ENCODE measurements at places on chromosomes 2 and 18.

DNA sequence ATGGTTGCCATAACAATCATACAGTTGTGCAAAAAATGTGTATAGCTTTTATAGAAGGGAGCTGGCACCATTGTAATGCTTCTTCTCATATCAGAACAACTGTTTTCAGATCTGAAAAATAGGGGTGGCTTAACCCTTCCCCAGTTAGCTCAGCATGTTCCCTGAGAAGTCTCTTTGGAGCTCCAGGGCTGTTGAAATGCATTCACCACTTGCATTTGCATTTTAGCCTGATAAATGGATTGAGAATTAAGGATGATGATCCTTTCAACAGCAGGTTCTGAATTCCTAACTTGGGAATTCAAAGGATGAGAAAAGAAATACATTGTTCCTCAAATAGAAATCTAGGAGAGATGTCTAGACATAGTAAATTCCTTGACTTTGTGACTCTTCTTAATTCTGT, 181.7 kb upstream of the ALPP start:
- no peak for DNase-seq

GRCh38 chr2:120913972-120914838, 178.5 kb downstream of the GLI2 start:
- DNase-seq, result no peak

- no peak for DNase-seq
Observed at GRCh38 chr18:54086046-54086802, 138.2 kb downstream of the MBD2 start.

- no peak for DNase-seq
Observed at GRCh38 chr2:168184681-168185513, 62.5 kb downstream of the STK39 start.

GRCh38 chr2:72718876-72719275, 107.0 kb downstream of the EXOC6B start:
- no peak for DNase-seq

DNA sequence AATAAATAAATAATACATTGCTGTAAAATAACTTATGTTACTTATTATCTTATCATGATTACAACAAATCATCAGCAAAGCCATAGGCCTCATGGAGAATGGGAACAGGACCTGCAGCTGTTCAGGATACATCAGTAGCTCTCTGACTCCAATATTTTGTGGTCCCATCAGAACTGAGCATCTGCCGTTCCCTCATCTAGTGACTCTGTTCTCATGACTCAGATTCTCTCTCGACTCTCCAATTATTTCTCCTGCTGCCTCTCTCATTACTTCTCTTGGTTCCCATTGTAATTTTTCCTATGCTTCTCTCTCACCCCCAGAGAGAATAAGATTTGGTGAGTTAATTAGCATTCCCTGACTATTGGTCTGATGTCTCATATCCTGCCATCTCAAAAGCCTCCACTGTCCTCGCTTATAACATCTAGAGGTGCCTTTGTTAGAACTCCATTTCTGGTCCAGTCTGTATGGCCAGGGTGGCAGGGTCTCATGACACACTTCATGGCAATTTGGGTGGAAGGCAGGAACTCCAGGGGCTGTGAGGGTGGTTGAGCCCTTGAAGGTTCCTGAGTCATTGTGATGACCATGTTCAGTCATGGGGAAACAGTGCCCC, 78.0 kb upstream of the TANC1 start:
- DNase-seq, result no peak

DNA sequence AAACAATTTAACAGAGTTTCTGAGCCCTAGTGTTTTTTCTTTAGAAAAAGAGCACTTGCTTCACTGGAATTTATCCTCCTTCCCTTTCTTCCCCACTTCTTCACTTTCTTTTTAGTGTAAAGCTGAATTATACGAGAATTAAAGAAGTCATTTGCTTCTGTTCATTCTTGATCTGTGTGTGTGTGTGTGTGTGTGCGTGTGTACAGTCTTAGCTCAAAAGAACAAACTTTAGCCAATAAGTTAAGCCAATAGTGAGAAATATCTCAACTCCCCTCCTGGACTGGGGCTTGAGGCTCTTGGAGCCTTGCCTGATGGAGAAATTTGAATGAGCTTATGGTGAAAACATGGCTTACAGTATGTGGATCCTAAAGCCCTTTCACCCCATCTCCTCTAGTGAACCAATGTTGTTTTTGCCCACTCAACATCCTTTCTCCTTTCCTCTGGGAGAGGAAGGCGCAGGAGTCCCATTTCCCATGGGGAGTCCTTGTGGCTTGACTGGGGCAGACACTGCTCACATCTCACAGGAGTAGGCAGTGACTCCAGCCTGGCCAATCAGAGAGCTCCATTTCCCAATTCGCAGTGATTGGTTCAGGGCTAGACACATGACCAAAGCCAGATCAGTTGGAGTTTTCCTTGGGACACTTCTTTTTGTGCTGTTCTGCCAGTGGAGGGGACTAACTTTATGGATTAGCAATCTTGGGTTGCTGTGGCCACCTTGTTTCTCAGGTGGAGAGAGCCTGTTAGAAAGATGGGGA, 16.3 kb upstream of the MYO3B start:
- DNase-seq, result no peak

DNA sequence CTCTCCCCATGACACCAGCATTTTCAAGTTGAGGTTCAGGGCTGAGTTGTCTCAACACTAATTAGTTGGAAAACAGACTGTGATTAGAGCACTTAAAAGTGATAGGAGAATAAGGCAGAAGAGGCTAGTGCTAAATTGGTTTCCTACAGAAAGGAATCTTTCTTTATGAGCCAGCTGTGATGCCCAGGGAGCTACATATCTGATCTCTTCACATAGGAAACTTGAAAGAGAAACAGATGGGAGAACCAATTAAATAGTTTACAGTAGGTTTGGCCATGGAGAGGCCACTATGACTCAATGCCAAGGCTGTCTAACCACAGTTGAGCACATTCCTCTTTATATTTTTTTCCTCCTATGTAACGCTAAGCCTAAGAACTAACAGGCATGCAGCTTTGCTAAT, 418.3 kb upstream of the CYRIA start:
- no peak for DNase-seq

GRCh38 chr2:217220228-217221013, 360.6 kb upstream of the TNP1 start:
- no peak for DNase-seq

- peak; percentile 13 for DNase-seq
Observed at GRCh38 chr2:66013456-66013855, 421.5 kb upstream of the MEIS1 start.

- no peak for DNase-seq
Observed at GRCh38 chr2:175063741-175064140, 58.6 kb upstream of the CHN1 start.

DNA sequence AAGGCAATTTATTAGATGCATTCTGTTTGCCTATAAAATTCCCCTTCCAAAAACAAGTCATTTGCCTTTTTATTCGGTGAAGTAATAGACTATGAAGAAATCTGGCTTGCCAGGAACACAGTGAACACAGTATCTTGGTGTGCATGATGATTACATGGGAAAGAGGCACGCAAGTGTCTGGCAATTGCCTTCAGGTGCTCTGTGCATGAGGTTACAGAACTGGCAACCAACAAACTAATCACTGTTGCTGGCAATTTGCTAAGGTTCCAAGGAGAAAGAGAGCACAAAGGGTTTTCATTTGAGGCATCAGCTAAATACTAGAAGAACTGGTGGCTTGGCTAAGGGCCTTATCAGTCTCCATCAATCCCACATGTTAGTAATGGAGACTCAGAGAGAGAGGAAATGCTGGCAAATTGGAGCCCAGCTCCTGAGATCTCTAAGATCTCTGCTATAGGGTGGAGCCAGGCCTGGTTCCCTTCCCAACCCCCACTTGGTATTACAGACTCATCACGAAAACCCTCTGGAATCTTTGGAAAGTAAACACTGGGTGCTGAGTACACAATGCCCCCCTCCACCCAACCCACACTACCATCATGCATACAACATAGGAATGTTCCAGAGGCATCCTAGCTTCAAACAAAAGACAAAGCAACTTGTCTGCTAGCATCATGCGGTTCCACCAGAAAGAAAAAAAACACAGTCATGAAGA, 10.4 kb downstream of the RNF152 start:
- DNase-seq, result no peak

DNA sequence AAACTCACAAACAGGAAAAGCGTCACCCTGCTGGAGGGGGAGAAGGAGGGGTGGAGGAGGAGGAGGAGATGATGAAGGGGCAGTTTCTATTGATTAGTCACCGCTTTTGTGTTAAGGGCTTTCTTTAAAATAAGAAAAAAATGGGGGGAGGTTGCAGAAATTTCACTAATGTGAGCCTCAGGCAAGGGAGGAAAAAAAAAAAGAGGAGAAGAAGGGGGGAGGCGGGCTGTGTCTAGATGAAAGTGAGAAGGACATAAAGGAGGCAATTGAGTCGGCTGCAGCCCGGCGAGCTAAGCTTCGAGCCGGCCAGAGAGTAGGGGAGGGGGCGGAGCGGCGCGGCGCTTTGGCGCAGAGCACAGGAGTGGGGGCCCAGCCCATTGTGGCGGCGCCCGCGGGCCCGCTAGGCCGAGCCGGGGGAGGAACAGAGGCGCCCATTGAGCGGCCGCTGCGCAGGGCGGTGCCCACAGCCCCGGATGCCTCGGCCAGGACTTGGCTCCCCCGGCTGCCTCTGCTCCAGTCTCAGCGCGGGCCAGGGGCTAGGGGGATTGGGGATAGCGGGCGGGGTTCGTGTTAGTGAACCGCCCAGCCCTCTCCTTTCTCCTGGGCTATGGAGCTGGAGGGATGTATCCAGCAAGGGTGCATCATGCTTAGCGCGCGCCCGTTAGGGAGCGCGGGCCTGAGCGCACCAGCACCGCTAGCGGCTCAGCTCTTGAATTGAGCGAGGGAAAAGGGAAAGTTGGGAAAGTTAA, 7.9 kb downstream of the PAX3 start:
- no peak for DNase-seq

GRCh38 chr2:155815851-155816250, 516.7 kb downstream of the NR4A2 start:
- DNase-seq, result peak; percentile 50

GRCh38 chr2:151673016-151673415, 61.3 kb downstream of the NEB start:
- DNase-seq, result no peak

- no peak for DNase-seq
Observed at GRCh38 chr2:152420363-152420762, 85.4 kb downstream of the FMNL2 start.

DNA sequence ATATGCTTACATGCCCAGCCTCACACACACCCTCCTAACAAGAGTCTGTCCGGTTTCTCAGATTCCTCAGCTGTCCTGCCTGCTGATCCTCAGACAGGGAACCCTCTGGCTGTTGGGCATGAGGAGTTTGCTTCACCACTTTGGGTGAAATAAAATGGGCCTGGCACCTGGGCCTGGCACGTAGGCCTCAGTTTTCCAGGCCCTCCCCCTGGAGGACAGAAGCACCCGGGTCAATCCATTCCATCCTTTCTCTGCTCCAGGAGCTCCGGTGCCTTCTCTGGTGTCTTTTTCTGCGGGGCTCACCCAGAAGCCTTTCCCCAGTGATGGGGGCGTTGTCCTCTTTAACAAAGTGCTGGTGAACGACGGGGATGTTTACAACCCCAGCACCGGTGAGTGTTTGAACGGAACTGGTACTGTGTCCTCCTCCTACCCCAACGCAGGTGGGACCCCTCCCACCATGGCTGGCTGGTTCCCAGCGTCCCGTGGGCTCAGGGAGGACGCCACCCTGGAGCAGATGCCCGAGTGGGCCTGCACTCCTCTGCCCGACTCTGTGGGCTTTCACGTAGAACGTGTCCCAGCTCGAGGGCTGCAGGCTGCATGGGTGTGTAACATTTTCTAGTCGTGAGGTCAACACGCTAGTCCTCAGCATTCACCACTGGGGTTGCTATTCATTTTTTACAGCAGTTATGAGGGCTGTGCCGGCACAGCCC, 62.8 kb downstream of the EMILIN2 start:
- DNase-seq, result no peak

- no peak for DNase-seq
Observed at GRCh38 chr18:26461405-26461804, 86.9 kb downstream of the KCTD1 start.

- DNase-seq, result no peak
Observed at GRCh38 chr2:201276511-201276910, 16.2 kb downstream of the CASP8 start.

- DNase-seq, result peak; percentile 71
Observed at GRCh38 chr2:161238560-161239325, 69.5 kb upstream of the PSMD14 start.

- DNase-seq, result no peak
Observed at GRCh38 chr2:239236043-239236807, 164.6 kb downstream of the HDAC4 start.

DNA sequence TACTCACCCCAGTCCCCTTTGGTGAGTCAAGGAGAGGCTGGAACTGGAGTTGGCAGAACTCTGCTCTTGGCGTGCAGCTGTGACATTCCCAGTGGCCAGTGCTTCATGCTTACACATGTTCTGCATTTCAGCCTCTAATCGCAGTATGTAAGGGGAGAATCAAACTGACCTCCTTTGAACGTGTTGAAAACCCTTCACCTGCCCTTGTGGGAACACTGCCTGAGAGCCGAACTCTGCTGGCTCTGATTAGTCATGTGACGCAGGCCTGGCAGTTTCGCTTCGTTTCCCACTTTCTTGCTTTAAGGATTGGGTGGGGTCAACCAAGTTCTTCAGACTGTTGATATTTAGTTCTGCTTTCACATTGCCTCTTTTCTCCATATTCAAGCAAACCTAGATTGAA, 173.8 kb upstream of the BCL2L11 start:
- DNase-seq, result no peak

DNA sequence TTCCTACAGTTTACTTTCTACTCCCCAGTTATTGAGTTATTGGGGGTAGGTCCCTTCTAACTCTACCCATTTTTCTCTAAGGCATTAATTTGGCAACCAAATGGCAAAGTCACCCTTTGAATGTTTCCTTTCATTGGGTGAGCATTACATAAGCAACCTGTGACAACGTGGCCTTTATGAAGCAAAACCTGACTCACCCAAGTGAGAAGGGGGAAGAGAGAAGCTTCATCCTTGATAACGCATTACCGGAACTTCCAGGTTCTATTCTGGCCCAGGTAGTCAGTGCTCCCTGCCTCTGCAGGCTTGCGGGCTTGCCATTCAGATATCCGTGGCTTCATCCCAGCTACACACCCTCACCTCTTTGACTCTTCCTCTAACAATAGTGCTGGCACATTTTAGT, 39.1 kb upstream of the FAM124B start:
- no peak for DNase-seq

GRCh38 chr2:24613154-24613814, 122.2 kb downstream of the NCOA1 start:
- peak; percentile 63 for DNase-seq

DNA sequence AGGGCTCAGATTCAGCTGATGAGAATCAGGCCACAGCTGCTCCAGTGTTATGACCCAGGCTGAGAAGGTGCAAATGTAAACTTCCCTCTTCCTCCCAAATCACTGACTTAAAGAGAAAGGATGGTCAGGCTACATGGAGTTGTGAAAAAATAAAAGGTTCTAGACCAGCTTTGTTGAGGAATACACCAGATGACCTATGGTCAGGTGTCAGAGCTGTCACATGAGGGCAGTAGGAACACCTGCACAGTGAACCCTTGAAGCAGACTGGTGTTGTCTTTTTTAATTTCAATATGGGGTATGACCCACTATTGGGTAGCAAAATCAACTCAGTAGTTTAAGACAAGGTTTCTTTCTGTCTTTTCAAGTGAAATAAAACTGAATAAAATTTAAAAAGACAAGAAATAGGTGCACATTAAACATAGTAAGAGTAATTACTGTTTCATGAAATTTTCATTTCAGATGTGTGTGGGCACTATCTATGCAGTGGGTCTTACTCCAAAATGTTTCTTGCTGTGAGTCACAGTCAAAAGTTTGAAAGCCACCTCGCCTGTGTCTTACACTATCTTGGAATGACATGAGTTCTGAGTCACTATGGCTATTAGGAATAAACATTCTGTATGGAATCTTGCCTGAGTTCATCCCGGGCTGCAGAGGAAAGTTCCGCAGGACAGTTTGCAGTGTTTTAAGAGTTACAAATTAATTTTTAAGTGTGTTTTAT, 83.6 kb downstream of the ACVR1 start:
- DNase-seq, result peak; percentile 16

All from ACHN (cell line).